Karpas-422 (cell line): ENCODE measurements at places on chromosomes 4 and X.

- no peak for DNase-seq
Measured at GRCh38 chrX:131298036-131298435, 8.9 kb upstream of the IGSF1 start.

DNA sequence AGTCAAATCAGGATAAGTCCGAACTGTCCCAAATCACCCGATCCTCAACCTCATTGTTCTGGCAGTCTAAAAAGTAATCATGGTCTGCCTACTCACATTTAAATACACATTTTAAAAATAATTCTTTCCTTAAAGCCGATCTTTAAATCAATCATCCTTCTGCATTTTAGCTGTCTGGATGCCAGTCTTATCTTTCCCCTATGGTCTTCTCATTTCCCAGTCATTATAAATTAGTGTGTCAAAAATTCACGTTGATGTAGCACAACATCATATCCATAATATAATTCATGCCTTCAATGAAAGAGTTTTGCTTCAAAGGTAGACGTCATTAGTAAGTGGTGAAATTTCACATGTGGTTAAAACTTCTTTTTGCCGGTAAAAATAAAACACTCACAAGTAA lies 108.1 kb upstream of the FRG1 start:
- DNase-seq: no peak

DNA sequence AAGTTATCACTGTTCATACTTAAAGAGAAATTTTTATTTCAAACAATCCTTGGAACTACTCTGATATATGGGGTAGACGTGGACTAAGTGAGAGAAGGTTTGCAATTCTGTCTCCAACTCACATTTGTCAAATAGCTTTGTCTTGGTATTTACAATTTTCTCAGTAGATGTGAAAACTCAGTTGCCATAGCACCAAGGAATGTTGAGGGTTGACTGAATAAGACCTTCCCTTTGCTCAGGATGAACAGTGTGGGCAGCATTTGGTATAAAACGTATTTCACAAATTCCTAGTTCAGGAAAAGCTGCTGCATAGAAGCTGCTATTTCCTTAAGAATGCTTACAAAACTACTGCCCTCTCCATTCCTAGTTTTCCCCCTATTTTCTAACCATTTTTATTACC lies 399.5 kb downstream of the NKX6-1 start:
- DNase-seq: no peak

DNA sequence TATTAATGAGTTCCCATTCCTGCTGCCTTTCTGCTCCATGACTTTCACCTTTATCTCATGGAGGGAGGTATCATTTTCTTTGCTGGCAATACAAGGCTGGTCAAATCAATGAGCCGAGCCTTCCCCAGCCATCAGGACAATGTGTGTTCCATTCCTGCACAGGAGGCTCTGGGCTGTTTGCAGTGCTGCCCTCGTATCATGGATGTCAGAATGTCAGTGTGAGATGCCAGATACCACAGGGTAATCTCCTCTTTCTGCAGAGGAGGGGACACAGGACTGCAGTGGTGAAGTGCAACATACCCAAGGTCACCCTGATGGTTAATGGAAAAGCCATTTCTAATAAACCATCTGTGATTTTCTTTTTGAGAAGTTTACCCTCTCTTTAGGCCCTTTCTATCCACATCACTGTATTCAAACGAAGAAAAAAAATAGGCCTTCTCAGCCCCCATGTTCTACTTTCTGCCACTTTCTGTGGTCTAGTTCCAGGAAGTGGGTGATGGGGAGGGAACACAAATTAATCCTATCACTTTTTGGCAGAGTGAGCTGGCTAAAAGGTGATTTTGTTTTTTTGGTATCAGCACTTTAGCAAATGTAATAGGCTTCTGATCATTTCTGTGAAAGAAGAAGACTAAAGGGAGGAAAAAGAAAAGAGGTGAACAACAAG lies 490.2 kb upstream of the BOD1L1 start:
- DNase-seq: no peak

DNA sequence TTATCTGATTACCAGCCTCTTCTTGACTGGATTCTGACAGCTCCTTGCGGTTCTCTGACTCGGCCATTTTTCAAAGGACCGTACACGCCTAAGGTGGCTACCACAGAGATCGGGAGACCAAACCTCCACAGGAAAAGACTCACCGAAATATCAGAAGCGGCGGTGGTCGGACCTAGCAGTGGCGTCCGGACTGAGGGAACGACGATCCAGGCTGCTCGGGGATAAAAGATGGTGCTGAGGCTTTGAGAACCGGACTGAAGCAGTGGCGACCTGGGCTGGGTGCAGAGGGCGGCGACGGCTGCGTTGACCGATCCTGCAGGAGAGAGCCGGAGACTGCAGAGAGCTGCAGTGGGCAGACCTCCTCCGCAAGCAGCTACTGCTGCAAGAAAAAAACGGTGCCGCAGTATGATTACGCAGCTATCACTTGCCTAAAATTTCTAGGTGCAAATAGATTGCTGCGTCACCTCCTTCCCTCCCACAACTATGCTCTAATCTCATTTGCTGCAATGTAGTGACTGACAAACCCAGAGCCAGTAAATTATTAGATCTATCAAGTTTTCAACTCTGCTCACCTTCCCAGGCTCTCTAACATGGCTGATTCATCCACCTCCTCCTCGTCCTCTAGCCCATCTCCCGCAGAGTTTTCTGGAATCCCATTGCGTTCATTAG lies at the start of gene NAP1L2:
Gene NAP1L2, minus strand, starts transcription at position 426 of the 669 bp plus-strand sequence. Its CDS starts 359 bp downstream, at position 67.
- no peak for DNase-seq

DNA sequence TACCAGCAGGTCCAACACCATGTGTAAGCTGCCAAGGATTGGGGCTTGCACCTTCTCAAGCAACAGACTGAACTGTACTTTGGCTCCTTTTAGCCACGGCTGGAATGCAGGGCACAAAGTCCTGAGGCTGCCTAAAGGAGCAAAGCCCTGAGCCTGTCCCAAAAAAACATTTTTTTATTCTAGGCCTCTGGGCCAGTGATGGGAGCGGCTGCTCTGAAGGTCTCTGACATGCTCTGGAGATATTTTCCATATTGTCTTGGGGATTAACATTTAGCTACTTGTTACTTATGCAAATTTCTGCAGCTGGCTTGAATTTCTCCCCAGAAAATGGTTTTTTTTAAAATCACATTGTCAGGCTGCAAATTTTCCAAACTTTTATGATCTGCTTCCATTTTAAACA lies 885.3 kb downstream of the GLUD2 start:
- DNase-seq: no peak

GRCh38 chrX:69264158-69264581 lies 98.9 kb upstream of the PJA1 start:
- DNase-seq: no peak

DNA sequence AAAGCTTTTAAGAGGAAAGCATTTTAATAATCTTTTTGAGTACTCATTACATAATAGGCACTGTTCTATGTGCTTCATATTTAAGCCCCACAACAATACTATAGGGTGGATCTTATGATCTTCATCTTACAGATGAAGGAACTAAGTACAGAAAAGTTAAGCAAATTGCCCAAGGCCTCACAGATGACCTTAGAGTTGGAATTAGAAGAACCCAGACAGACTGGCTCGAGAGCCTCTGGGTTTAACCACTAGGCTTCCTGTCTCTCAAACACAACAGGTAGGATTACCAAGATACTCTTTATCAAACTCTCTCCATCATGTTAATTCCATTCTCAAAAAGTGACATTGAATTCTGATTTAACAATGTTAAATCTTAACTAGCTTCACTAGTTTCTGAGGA lies 23.8 kb downstream of the TRPC5 start:
- DNase-seq: no peak

DNA sequence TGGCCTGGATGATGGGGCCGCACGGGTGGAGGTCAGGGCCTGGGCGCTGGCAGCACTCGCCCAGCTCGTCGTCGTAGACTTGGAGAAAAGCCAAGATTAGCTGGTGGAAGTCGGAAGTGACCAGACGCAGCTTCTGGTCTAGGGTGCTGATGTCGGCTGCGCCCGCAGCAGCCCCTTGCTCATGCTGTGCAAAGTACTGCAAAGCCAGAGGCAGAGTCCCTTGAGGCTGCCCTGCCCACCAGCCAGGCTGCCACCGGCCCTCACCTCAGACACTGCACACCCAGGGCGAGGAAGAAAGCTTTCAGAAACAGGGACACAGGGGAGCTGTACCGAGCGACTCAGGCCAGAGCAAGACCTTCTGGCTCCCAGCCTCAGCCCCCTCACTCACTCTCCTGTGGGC lies 9.7 kb upstream of the TREX2 start:
- no peak for DNase-seq

DNA sequence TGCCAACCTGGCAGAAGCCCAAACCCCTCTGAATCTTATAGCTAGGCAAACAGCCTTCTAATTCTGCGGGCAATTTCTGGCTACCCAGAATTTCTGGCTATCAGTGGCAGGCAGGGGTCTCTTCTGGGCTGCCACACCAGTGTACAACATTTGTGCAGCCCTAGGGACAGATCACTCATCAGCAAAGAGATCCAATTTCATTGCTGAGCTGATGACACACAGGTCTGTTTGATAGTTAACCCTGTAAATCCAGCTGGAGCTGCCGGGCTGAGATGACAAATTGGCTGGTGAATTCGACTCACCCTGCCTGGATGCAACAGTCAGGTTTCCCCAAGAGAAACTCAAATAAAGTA lies 2.4 kb downstream of the MID1 start:
- no peak for DNase-seq

DNA sequence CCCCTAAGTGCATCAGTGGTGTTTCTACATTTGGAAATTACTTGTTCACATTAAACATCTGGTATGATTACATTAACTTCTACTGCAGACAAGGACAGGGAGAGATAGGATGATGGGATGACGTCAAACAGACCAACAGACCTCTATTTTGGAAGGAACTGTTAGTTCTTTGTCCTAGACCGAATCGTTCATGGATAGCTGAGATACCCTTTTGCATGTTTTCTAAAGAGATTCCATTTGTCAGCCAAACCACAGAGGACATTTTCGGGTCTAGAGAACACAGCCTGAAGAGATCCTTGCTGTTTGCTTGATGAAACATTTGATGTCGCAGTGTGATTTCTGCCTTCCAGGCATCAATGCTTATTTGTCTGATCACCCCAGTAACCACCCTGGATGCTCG lies 27.7 kb downstream of the CHST7 start:
- no peak for DNase-seq

DNA sequence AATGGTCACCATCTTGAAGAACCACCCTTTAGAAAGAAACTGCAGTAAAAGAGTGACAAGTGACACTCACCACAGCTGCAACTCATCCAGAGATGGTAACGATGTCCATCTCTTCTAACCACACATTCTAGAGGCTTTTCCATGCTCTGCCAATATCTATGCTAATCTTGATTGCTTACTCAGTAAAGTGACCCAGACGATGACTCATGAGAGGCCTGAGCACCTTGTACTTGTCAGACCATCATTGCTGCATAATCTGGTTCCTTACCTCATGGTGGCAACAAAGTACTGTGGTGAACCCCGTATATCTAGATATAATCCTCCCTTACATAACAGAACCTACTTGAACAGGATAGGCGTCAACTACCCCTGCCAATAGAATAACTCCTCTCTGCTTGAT lies 75.6 kb downstream of the CCNG2 start:
- DNase-seq: no peak

GRCh38 chrX:444305-444704 lies 57.6 kb upstream of the PPP2R3B start:
- no peak for DNase-seq

DNA sequence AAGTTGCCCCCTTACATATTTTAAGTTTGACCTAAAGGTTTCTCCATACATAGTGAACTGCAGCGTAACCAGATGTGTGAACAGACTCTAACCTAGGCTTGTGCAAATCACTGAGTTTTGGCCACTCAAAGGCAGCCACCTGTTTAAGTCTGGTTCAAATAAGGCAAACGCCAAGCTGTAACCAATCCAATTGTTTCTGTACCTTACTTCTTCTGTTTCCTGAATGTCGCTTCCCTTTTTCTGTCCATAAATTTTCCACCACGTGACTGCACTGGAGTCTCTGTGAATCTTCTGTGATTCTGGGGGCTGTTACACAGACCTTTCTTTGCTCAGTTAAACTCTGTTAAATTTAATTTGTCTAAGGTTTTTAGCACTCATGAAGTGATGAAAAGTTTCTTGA lies 618.8 kb downstream of the GLUD2 start:
- DNase-seq: no peak

DNA sequence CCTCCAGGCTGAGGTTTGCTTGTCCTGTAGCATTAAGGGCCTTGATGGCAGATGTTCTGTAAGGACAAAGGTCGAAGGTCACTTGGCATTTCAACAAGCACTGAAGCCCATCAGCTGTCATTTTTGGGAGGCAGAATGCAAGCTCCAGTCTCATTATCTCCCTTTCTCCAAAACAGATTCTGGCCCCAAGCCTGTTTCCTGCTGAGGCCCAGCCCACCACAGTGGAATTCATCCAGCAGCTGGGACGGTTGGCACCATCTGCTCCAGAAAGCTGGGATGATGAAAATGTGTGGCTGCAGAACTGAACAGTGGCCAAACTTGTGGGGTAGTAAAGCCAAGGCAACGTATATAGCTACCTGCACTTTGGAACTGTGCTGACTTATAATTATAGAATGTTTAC lies 17.7 kb upstream of the PPEF2 start:
- DNase-seq: no peak

DNA sequence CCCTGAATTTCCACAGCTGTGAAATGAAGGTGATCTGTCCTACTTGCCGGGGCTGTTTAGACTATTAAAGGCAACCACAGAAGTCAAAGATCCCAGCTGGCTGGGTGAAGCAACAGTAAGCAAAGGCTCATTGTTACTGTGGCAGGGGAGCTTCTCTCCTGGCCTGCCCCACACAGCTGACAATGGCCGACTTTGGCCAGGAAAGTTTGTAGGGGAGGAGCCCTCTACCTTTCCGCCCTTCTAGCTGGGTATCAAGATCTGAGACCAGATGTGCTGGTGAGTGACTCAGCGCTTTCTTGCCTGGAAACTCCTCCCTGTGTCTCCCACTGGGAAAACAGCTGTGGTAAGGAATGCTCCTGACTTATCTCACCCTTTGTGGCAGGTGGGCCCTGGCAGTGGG lies 21.1 kb downstream of the RASSF6 start:
- DNase-seq: no peak

GRCh38 chrX:154607370-154607769 lies 11.7 kb downstream of the CTAG1B start:
- no peak for DNase-seq

- DNase-seq: no peak
Measured at GRCh38 chrX:63708801-63709200, 76.2 kb downstream of the ARHGEF9 start.

GRCh38 chr4:183873409-183874185 lies 31.5 kb upstream of the STOX2 start:
- no peak for DNase-seq

- no peak for DNase-seq
Measured at GRCh38 chrX:68929332-68930150, 100.7 kb downstream of the EFNB1 start.
